Effector CD4-positive, alpha-beta T cell (primary cell): ENCODE measurements at places on chromosomes 7 and 10.

GRCh38 chr10:25744574-25744973, 189.5 kb upstream of the MYO3A start:
- DNase-seq = no peak

DNA sequence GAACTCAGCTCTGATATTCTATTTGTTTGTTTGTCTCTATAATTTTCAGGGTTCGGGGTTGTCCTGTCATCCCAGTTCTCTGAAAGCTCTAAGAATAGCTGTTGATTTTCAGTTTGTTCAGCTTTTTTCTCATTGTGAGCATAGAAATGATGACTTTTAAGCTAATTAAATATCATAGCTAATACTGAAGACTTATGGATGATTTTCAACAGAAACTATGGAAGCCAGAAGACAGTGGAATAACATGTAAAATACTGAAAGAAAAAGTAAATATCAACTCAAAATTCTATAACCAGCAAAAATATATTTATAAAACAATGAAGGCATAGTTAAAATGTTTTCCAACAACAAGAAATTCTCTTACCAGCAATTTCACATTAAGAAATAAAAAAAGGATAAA, 96.4 kb upstream of the ETV1 start:
- no peak for DNase-seq

- no peak for DNase-seq
Measured at GRCh38 chr10:117762819-117763172, 220.2 kb downstream of the EMX2 start.

DNA sequence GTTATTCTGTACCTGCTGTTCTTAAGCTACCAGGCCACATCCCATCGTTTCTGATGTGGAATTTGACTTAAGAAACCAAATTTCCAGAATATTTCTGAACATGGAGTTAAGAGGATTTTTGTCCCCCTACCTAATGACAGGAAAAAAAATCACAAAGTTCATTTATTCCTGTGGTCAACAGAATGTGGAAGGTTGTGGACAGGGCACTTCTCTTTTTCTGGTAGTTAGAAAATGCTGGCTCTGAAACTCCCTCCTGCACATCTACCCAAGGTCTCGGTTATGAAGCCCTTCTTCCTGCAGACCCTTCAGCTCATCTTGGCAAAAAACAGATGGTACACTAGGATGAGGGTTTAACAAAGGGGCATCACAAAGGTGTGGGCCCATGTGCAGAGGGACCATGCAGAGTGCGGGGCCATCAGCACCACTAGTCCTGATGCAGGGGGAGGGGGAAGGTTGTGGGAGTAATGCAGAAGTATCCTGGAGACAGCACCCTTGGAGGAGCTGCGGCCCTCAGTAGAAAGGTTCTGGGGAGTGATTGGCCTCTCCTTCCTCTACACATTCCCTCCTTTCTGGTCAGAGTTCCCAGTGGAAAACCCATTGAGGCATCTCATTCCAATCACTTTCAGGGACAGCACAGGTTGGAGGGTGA, 9.8 kb downstream of the ALOX5 start:
- no peak for DNase-seq

DNA sequence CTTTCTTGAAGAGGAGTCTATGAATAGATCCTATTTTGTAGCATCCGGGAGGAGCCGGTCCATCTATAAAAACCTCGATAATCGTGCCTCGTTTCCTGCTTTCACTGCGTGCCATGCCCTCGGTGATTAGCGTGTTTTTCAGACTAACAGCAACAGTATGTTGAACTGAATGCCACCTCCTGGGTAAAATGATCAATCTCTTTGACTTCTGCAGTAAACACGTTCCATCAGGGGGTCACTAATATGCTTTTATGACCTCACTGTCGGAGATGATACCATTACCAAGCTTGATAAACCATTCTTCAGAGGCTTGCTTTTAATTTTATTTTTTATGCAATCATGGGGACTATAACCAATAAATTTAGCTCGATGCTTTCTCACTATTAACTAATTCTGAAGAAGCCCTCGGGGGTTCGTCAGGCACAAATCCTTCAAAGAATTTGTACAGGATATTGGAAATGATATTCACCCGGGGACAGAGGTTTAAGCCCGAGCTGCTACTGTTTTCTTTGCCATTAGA, 228.3 kb downstream of the ADARB2 start:
- DNase-seq = no peak

GRCh38 chr10:61000769-61001730, 57.1 kb upstream of the RHOBTB1 start:
- no peak for DNase-seq

DNA sequence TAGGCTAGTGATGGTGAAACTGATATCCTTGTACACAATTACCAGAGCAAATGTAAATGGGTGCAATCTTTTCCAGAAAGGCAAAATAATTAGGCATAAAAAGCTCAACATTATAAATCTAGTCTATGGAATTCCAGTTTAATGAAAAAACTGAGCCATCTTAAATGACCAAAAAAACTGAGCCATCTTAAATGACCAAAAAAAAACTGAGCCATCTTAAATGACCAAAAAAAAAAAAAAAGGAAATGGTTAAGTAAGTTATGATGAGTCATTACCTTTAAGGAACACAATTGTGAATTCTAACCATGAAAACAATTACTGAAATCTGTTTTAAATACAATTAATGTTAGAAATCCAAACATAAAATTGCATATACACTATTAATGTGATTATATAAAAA, 25.3 kb downstream of the USP6NL start:
- DNase-seq = no peak

DNA sequence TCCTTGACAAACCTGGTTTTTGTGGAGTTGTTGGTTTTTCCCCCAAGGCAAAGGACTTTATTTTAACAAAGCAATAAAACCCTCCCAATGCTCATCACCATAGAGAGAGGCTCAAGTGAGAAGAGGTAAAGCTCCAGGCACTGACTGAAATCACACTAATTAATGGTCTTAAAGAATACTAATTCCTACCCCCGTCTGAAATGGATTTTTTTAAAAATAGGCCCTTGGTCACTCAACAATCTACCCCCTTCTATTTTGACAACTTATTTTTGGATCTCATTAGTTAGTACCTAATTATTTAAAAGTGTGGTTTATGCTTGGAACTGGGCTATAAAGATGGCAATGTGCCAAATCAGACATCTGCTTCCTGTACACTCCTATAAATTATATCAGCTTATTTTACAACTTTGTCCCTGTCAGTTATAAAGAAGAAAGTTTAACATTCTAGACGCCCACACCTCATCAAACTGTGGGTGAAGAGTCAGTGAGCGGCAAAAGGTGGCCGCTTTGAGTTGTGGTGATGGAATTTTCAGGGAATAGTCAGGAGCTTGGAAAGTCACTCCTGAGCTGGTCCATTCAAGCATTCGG, 10.6 kb downstream of the GLI3 start:
- DNase-seq = no peak

GRCh38 chr10:103678178-103678526, 177.2 kb downstream of the SH3PXD2A start:
- DNase-seq = peak; percentile 91

DNA sequence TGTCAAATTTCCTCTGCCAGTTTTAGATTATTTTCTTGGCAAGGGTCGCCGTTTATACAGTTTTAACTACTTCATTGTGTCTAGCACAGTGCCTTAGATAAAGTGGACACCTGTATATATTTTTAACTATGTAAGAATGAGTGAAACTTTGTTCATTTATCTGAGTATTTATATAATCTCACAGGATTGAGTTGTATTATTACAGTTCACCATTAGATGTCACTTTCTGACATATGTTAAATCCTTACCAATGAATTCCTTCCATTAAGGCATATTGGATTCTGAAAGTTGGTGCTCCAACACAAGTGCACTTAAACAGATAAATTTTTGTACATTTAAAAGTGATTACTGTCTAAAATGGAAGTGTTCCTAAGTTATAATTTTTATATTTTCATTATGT, 43.0 kb downstream of the ZMYND11 start:
- DNase-seq = no peak

DNA sequence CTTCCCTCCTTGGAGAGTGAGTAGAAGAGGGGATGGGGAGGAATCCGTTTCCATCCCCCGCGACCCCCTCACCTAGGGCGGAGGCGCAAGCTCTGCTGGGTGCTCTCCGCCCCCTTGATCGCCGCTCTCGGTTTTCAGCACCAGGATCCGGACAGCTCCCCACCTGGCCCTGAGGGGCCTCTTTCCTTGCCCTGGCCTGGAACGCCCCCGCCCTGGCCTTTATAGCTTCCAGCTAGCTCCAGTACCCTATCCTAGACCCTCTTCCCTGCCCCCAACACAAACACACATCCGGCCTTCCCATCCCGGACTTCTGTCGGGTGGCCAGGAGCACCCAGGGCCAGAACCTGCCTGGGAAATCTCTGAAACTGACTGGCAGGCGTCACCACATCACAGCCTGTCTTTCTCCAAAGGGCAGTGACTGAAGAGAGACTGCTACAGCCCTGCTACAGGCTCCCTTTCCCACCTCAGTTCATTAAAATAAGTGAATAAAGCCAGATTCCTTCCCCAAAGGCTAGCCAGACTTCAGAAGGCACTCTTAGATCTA, 72.3 kb upstream of the LEP start:
- no peak for DNase-seq

GRCh38 chr10:102538811-102539210, 35.0 kb downstream of the SUFU start:
- DNase-seq = no peak

GRCh38 chr10:128054163-128054970, 71.9 kb downstream of the MKI67 start:
- no peak for DNase-seq

DNA sequence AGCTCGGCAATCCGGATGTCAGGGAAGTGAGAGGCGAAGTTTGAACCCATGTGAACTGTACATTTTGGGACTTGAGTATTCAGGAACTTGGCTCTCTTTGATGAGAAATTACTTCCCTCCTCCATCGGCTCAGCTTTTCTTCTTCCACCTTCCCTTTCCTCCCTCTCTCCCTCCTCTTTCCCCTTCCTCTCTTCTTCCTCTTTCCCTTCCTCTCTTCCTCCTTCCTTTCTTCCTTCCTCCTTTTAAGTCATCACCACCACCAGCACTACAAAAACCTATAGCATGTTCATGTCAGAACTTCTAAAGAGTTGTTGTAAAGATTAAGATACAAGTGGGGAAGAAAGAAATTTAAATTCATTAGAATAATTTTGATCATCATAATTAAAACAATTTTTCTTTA, 31.9 kb upstream of the CDHR3 start:
- DNase-seq = no peak

DNA sequence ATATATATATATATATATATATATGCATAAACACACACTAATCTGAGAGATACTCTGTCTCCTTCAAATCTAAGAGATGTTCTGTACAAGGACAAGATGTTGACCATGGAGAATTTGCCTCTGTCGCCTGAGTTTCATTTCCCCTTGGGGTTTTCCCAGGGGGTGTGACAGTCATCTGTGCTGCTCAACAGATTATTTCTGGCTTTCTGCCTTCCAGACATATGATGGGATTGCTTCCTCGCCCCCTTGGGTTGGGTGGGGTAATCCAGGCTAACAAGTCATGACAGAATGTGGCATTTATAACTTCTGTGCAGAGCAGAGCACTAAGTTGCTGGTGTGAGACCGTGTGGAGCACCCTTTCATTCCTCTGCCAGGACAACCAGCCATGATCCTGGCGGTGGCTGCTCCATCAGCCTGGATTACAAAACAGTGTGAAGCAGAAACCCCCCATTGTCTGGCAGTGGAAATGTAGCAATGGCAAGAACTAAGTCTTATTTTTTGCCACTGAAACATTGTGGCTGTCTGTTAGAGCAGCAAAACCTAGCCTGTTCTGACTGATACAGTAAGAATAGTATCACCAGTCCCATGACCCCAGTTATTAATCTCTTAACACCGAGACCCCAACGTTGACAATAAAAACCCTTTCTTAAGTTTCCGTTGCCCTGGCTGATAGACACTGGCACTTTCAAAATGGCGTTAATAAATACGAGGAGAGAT, 13.7 kb upstream of the USP6NL start:
- DNase-seq = no peak

- no peak for DNase-seq
Measured at GRCh38 chr7:69619054-69619453, 20.8 kb downstream of the AUTS2 start.

DNA sequence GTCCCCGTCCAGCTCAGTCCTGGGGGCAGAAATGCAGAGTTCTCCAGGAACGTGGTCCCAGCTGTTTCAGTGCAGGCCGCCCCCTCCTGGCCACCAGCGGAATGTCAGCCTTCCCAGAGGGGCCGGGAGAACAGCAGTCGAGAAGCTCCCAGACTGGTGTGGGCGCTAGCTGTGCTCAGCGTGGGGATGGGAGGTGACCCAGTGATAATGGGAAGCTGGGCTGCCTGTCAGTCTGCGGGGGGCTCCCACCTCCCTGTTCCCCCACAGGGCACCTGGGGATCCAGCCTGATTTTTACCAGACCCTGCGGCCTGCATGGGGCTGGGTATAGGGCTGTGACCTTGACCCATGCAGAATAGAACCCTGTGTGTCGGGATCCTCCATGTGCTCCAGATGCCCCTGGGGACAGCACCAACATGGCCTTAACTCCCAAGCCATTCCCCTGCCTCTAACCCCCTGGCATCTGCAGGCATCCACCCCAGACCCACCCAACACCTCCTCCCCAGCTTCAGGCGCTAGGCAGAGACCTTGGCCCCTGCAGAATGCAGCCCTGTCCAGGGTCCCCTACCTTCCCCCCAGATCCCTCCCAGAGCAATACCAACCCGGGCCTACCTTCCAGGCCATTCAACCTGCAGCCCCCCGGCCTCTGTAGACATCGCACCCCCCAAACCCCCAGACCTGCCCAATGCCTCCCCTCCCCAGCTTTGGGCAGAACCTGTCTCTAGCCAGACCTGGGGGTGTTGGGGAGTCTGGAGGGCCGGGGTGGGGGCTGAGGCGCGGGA, 880 bp upstream of the ELN start:
- DNase-seq = peak; percentile 49

GRCh38 chr7:158032561-158033115, 555.0 kb downstream of the PTPRN2 start:
- DNase-seq = no peak

GRCh38 chr10:28806488-28806941, 129.2 kb downstream of the BAMBI start:
- no peak for DNase-seq

DNA sequence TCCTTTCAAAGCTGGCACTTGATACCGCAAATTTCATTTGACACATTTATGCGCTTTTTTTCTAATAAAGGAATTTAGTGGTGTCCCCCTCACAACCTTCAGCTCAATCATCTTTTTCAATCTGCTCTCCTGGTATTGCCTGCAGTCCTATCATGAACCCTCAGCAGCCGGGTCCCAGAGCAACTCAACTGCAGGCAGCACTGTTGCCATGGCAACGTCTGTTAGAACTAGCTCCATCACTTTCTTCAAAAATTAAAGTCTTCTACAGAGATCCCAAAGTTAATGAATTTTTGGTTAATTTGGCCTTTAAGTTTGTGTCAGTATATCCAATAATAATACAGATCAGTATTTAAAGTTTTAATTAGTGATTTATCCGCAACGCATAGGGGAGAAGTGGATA, 136.1 kb upstream of the TARP start:
- no peak for DNase-seq

DNA sequence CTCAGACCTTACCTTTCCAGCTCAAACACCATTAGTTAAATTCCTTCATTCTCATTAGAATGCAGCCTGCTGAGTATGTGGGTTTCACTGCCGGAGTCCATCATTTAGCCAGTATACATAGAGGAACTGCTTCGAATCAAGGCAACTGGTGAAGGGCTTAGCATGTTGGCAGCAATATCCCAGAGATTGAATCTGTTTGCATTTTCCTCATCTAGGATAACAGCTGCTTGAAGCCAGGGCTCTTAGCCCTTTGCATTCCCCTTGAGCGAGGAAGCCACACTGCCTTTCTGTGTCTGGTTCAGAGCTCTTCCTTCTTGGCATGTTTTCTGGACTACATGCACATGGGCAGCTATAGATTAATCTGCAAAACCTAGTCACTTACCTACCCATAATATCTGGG, 14.7 kb downstream of the NODAL start:
- DNase-seq = no peak

- DNase-seq = no peak
Measured at GRCh38 chr10:110681023-110681681, 37.0 kb downstream of the RBM20 start.
